NCI-H1092 (cell line): ENCODE measurements at places on chromosomes 6 and 20.

GRCh38 chr6:12245763-12246718 lies 44.1 kb upstream of the EDN1 start:
- no peak for DNase-seq

DNA sequence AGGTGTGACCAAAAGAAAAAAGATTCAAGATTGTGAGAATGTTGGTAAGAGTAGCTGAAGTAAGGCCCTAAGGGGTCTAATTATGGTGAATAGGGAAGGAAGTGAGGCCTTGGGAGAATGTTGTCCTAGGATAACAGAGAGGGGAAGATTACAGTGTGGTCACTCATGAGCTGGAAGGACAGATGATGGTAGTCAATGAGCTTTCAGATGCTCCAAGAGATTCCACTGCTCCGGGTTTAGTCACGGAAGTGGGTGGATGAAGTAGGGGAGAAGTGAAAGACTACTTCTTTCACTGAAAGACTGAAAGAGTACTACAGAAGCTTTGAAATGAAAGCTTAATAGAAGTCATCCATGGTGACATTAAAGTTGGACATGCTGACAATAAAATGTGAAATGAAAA lies 108.5 kb downstream of the MMS22L start:
- no peak for DNase-seq

GRCh38 chr6:160331204-160331603 lies 17.0 kb upstream of the SLC22A3 start:
- no peak for DNase-seq

GRCh38 chr6:33014841-33015634 lies 5.6 kb upstream of the HLA-DOA start:
- DNase-seq: peak; percentile 21

GRCh38 chr20:34532320-34532719 lies 16.1 kb downstream of the DYNLRB1 start:
- DNase-seq: no peak
